ENCODE measurements at places on chromosomes 3 and 15. TPM values are rescaled to one million over a fixed set of nuclear protein-coding genes. Genes with fewer than 3 reads are reported as not detected.

IRAK2 gene
- 5.2 TPM for total RNA-seq

HYKK gene
- total RNA-seq = 5.2 TPM

NTRK3 gene
- total RNA-seq = 1.4 TPM

- no peaks in the 10 kb centered on the region for H3K4me1 ChIP-seq
- H3K27ac ChIP-seq = no peak overlapping the region
- DNase-seq = no peak
- peaks cover 34% of the 10 kb centered on the region for H3K36me3 ChIP-seq
- no peaks in the 10 kb centered on the region for H3K27me3 ChIP-seq
Observed at GRCh38 chr3:195697582-195698324, 23.0 kb upstream of the MUC20 start.

DNA sequence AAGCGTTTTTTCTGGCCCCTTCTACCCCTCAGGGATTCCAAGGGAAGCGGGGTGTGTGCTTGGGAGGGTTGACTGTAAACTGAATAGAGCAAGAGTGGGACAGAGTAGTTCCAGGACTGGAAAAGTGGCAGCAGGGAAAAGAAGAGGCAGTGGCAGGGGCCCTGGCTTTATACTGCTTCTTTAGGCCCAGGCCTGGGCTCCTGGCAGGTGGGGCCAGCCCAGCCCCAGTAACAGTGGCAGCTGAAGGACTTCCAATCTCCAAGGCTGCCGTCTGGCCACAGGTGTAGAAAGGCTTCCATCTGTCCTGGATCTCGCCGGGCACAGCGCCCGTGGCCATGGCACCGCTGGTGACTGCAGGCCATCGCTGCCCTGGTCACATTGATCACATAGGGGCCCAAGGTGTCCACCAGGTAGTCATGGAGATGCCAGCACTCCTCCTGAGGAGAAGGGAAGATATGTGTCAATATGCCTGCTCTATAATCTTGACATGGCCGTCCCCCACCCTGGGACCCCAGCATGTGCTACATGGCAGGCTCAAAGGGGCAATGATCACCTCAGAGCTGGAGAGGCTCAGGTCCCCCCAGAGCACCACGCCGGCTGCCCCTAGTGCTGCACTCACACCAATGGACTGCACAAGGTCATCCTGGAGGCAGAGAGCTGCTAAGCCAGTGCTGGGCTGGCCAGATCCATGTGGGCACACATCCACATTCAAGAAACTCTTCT lies 1.0 kb upstream of the IFRD2 start:
- peaks cover 21% of the 10 kb centered on the region for H3K36me3 ChIP-seq
- peak overlapping the region; percentile 94 for H3K27ac ChIP-seq
- no peak for DNase-seq

DNA sequence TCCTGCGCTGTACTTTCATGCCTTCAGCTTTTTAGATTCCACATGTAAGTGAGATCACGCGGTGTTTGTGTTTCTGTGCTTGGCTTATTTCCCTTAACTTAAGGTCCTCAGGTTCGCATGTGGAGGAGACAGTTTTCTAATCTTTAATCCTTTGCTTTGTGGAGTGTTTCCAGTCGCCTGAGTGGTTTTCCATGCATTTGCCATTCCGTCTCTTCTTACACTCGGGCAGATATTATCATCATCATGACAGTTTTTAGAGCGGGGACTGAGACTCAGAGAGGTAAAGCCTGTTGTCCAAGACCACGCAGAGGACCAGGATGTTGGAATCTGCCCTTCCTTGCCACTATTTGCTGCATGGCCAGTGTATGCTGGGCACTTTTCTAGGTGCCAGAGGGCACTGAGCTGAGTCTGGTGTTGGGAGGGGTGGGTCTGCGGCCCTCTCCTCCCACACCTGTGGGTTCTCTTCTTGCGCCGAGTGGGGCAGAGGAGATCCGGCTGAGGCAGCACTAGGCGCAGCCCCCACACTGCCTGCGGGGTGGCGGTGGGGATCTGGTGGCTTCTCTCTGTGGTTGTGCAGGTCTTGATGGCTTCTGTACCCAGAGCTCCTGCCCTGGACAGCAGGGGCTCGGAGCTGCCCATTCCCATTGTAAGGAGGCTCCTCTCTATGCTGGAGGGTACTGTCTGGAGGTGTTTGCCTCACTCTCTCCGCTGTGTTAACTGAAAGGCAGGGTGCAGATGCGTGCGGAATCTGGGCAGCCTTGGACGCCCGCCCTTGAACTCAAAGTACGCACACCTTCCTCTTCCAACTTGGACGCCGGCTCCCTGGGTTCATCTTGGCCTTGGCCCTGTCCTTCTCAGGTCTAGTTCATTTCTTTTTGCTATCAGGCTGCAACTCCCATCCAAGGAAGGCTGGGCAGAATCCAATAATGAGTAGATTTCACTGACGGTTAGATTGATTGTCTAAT lies 156.0 kb upstream of the RGMA start:
- no peak overlapping the region for H3K4me3 ChIP-seq
- H3K27ac ChIP-seq = no peak overlapping the region
- no peaks in the 10 kb centered on the region for H3K27me3 ChIP-seq
- no peaks in the 10 kb centered on the region for H3K36me3 ChIP-seq
- H3K4me1 ChIP-seq = no peaks in the 10 kb centered on the region

- H3K36me3 ChIP-seq = no peaks in the 10 kb centered on the region
- no peaks in the 10 kb centered on the region for H3K27me3 ChIP-seq
- peak overlapping the region; percentile 25 for H3K27ac ChIP-seq
- DNase-seq = no peak
- H3K4me1 ChIP-seq = peaks cover 55% of the 10 kb centered on the region
- no peak overlapping the region for H3K4me3 ChIP-seq
Observed at GRCh38 chr3:177602601-177603147, 405.4 kb upstream of the TBL1XR1 start.

DNA sequence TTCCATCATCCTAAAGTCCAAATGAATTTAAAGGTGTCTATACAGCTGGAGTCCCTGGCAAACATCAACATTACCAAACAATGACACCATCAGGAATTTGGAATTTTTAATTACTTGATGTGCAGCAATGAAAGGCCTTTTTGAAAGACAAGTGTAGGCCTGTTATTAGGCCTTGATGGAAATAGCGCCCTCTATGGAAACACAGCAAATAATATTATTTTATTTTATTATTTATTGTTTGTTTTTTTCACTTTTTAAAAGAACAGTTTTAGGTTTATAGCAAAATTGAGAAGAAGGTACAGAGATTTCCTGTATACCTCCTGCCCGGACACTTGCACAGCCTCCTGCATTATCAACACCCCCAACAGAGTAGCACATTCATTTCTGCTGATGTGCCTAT lies 18.1 kb upstream of the OR5AC2 start:
- no peak for DNase-seq
- H3K27ac ChIP-seq = no peak overlapping the region
- H3K36me3 ChIP-seq = no peaks in the 10 kb centered on the region
- H3K4me3 ChIP-seq = no peak overlapping the region
- H3K4me1 ChIP-seq = no peaks in the 10 kb centered on the region

GRCh38 chr15:98646546-98647025 lies 1.8 kb upstream of the IGF1R start:
- peak overlapping the region; percentile 96 for H3K4me3 ChIP-seq
- DNase-seq = no peak
- H3K4me1 ChIP-seq = peaks cover 10% of the 10 kb centered on the region
- no peaks in the 10 kb centered on the region for H3K36me3 ChIP-seq

- no peak overlapping the region for H3K4me3 ChIP-seq
- peaks cover 6% of the 10 kb centered on the region for H3K4me1 ChIP-seq
- DNase-seq = peak; percentile 61
- H3K36me3 ChIP-seq = peaks cover 21% of the 10 kb centered on the region
- H3K27me3 ChIP-seq = no peaks in the 10 kb centered on the region
- no peak overlapping the region for H3K27ac ChIP-seq
Observed at GRCh38 chr3:44355362-44356033, 16.9 kb downstream of the TCAIM start.

- H3K27ac ChIP-seq = no peak overlapping the region
- H3K27me3 ChIP-seq = peaks cover 48% of the 10 kb centered on the region
- peaks cover 43% of the 10 kb centered on the region for H3K4me1 ChIP-seq
- no peaks in the 10 kb centered on the region for H3K36me3 ChIP-seq
- peak overlapping the region; percentile 41 for H3K4me3 ChIP-seq
- peak; percentile 65 for DNase-seq
Observed at GRCh38 chr15:40282147-40282868, 556 bp downstream of the ANKRD63 start.

DNA sequence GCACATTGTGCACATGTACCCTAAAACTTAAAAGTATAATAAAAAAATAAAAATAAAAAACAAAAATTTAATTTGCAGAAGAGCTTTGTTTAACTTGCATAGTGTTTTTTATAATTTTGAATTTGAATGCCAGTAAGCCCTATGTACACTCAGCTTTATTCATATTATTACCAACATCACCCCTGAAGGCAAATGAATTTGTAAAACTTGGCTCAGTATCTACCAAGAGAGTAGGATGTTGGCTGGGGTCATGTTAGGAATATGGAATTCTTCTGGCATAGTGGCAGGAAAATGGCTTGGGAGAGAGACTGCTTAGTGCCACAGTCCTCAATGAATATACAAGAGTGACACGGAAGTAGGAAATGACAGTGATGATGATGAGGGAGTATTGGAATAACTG lies 30.7 kb downstream of the TRPC1 start:
- no peaks in the 10 kb centered on the region for H3K36me3 ChIP-seq
- H3K4me3 ChIP-seq = no peak overlapping the region
- no peaks in the 10 kb centered on the region for H3K4me1 ChIP-seq
- no peaks in the 10 kb centered on the region for H3K27me3 ChIP-seq

DNA sequence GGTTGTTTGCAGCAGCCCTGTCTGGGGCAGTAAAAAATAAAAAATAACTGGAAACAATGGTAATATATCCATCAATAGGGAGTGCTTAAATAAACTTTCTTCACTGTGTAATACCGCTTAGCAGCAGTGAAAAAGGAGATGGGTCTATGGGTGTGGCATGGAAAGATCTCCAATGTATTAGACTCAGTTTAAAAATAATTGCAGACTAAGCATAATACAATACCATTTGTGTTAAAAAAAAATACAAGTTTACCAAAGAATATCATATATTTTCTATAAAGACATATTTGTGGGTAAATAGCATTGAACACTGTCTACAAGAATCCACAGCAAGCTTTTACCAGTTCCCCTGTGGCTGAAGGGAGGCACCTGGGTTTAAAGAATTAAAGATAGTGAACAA lies 1.0 kb upstream of the ARHGEF3 start:
- H3K4me1 ChIP-seq = peaks cover 42% of the 10 kb centered on the region
- no peak overlapping the region for H3K4me3 ChIP-seq
- H3K36me3 ChIP-seq = no peaks in the 10 kb centered on the region
- DNase-seq = no peak
- H3K27ac ChIP-seq = no peak overlapping the region

- H3K27ac ChIP-seq = no peak overlapping the region
- H3K36me3 ChIP-seq = no peaks in the 10 kb centered on the region
- DNase-seq = no peak
Observed at GRCh38 chr3:56833022-56833421, 31.3 kb upstream of the ARHGEF3 start.

DNA sequence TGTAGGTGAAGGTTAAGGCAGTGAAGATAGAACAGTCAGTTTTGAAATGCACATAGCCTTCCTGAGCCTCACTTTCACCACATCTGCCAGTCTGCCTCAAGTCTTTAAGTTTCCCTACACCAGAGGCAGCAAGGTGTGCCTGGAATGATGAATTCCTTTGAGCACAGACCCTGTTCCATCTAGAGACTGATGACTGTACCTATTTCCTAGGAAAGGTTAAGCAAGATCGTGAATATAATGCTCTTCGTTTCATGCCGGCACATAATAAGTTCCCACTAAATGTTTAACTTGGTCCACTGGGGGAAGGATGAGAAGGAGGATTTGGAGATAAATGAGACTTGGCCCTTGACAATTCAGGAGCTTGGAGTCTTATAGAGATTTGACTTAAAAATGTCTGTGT lies 141.9 kb downstream of the LPP start:
- no peaks in the 10 kb centered on the region for H3K36me3 ChIP-seq
- H3K27ac ChIP-seq = peak overlapping the region; percentile 43
- no peak overlapping the region for H3K4me3 ChIP-seq

GRCh38 chr3:144028798-144029411 lies 57.3 kb downstream of the DIPK2A start:
- H3K27me3 ChIP-seq = no peaks in the 10 kb centered on the region
- no peaks in the 10 kb centered on the region for H3K36me3 ChIP-seq
- DNase-seq = no peak
- no peak overlapping the region for H3K27ac ChIP-seq
- H3K4me3 ChIP-seq = no peak overlapping the region

Data from upper lobe of left lung (tissue), 6 donors.